ENCODE measurements at places on chromosomes 2 and 18.

DNA sequence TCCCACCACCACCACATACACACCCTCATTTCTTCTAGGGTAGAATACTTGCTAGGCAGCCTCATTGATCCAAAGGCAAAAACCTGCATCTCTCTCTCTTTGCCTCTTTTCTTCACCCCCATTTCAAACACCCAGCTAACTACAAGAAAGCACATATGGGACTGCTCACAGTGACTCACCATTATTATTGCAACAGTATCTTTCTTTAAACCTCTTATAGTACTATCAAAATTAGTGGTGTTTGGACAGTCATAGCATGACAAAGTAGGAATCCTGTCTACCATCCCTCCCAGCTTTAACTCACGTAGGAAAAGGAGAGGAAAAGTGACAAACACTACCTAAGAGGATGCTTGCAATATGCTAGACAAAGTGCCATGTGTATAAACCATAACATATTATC is 422.5 kb upstream of the CRIM1 start:
- no peak for DNase-seq

DNA sequence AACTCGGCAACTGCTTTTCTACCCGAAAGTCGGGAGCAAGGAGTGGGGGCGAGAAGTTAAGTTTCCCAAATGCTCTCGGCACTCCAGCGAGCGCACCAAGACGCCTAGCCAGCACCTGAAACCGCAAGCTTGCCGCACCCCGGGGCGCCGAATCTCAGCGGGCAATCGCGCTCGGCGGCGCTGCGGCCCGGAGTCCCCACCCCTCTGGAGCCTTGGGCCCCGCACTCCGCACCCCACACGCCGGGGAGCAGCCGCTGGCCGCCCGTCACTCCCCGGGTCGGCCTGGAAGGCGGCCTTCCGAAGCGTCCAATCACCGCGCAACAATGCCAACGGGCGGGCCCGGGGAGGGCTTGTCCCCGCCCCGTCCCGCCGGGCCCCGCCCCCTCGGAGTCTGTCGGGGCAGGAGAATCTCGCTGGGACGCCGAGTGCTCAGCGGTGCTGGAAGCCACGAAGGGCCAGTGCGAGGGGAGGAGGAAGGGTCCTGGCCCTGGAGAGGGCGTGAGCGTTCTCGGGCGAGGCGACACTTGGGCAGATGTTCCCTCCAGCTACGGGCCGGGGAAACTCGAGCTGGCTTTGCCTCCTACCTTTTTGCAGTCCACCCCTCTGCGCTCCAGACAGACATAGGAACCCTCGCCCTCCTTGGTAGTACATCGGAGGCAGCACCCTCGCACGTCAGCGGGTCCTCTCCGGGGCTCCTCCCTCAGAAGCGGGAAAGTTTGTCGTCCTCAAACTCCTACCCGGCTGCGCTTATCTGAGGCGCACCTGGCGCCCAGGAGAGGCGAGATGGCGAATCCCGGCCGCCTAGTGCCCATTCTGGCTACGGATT is 1.1 kb upstream of the ZBTB7C start:
- peak; percentile 20 for DNase-seq

- no peak for DNase-seq
Observed at GRCh38 chr2:28054916-28055315, 164.4 kb downstream of the BABAM2 start.

DNA sequence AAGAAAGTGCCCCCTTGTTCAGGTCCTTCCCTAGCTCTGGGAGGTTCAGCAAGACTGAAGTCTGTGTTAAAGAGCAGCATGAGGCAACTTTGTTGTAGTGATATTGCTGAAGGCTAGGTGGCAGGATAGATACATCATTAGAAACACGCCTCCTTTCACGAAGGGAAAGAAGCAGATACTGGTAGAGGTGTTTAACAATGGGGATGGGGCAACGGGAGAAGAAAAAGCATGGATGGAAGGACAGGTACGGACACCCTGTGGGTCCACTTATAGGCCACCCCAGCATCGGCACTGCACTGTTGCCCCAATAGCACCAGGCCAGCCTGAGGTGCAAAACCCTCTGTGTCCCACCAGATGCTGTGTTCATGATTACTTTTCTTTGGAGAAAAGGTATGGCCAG is 3.5 kb upstream of the IGFBP5 start:
- DNase-seq = no peak

DNA sequence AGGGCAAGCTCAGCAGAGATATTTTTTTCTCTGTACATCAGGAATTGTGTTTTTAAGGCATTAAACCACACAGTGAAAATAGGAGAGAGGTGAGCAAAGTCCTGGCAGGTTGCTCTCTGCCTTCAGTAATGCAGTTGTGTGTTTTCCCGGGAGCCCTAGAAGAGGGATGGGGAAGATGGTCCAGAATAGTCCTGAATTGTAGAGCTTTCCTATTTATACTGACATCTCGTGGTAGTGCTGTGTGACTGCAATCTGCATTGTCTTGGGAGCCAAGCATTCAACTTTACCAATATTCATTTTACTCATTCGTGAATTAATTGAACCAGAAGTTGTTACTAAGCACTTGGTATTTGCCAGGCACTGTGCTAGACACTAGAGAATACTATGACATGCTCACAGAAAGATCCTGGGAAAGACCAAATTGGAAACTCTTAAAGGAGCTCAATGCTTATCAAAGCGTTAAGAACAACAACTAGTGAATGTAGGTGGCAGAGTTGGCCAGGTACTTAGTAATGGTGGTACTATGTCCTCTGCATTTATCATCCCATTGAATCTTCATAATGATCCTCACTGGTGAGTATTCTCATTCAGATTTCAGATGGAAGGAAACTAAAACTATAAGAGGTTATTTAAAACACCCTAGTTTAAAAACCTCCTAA is 214.6 kb downstream of the TRIB2 start:
- peak; percentile 34 for DNase-seq

DNA sequence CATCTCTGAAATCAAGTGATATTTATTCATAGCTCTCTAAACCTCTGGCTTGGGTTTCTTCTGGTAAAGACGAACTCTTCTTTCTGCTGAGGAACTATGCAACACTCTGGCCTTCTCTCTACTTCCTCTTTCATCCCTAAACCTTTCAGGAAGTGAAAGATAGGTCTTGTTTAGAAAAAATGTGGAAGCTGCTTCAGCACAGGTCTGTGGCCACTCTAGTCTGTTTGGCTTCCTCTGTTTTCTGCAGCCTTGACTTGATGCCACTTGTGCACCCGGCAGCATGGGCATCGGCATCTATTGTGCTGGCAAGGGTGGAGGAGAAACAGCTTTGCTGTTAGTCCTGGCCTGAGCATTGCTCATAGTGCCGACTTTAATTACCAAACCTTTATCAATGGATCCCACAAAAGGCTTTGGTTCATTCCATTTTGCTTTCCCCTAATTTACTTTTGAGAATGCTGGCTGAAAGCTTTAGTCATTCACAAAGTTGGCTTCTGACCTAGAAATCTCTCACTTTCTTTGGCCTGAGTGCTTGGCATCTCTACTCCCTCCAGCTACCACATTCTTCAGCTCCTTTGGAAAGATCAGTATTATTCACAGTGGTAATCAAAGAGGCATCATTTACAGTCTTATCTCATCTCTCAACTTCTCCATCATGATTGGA is 32.0 kb upstream of the GPR39 start:
- DNase-seq = no peak

- DNase-seq = no peak
Observed at GRCh38 chr18:24657444-24657842, 197.0 kb downstream of the HRH4 start.

DNA sequence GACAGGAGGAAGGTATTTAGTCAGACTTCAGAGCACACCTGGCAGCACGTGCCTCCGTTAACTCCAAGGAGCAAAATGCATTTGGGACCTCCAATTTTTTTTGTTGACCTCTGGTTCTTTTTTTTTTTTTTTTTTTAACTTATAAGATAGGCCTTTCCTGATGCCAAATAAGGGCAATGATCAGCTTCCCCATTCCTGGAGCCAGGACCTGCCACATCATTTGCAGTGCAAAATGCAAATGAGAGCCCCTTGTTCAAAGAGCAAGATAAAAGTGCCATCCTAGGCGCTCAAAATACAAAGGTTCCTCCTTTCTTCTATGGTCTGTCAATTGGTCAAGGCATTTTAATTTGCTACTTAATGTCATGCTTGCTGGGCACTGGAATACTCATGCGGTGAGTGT is 133.2 kb upstream of the REV1 start:
- DNase-seq = no peak

- DNase-seq = no peak
Observed at GRCh38 chr2:159136391-159136790, 150.1 kb downstream of the WDSUB1 start.

DNA sequence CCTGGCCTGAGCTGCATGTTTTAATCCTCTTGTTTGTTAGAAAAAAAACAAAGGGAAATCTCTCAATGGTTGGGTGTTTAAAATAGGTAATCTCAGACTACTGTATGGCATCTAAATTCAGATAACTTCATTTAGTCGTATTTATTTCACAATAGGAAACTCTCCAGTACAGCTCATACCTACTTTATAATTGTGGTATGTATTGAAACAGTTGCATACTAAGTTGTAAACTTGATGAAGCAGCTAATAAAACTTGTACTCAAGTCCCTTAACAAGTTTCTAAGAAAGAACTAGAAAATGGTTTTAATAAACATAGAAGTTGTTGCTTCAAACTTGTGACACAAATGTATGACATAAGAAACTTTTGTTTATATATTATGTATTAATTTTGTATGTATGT is 334.5 kb downstream of the PTPRM start:
- DNase-seq = no peak

GRCh38 chr2:189056200-189057106 is 82.3 kb downstream of the COL3A1 start:
- DNase-seq = no peak

GRCh38 chr2:197601726-197602125 is 73.7 kb downstream of the RFTN2 start:
- no peak for DNase-seq

DNA sequence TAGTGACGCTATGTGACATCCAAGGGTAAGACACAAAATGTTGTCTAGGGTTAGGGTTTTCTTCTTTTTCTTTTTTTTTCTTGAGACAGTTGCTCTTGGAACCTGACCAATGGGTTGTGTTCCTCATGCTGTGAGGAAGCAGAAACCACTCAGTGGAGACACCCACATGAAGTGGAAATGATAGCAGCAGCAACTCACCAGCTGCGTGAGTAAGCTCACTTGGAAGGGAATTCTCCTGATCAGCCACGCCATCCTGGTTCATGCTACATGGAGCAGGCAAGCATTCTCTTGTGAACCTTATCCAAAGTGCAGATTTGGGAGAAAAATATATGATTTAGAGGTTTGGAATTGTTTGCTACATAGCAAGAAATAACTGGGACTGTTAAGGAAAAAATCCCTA is 863.7 kb downstream of the EPHA4 start:
- no peak for DNase-seq

DNA sequence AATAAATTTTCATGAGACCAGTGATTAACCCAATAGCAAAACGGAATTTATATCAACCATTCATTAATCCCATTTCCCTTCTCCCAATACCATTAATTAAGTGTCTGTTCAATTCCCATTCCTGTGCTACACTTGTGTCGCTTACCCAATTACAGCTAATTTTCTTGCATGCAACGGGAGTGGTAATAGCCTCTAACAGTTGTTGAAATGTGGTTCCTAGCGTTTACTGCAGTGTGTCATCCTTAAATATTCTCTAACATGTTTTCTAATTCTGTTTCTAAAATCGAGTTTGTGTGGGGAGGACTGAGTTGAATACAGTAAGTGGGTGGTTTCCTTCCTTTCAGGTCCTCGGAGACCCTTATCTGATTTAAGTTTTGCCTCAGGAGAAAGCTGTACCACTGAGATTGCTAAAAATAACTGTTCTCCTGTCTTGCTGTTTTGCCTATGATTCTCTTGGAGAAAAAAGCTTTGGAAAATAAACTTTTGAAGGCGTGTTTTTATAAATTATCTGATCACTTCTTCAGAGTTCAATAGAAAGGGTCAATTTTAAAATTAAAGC is 59.3 kb upstream of the LRRTM1 start:
- no peak for DNase-seq

GRCh38 chr2:146317959-146318358 is 1526.9 kb upstream of the ACVR2A start:
- no peak for DNase-seq

- DNase-seq = no peak
Observed at GRCh38 chr18:10919851-10920250, 229.5 kb downstream of the PIEZO2 start.

GRCh38 chr2:229909090-229909489 is 12.7 kb downstream of the TRIP12 start:
- DNase-seq = no peak

GRCh38 chr2:168490015-168490874 is 34.2 kb downstream of the CERS6 start:
- peak; percentile 64 for DNase-seq

DNA sequence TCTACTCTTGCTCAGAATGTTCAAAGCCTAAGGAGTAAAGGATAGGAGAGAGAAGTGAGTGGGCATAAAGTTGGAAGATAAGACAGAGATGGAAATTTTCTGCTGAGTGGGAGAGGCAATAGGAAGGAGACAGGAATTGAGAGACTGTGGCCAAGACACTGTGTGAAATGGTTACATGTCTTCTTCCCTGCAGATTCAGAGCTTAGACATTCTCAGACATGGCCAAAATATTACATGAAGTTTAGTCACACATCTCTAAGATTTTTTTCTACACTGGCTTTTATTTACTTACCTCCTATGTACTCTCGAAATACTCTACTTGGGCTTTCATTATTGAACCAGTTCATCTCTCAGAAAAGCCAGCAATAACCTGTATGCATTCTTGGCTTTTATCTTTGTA is 363.0 kb upstream of the FANCL start:
- no peak for DNase-seq

GRCh38 chr18:79200546-79201268 is 131.5 kb downstream of the ATP9B start:
- no peak for DNase-seq

- DNase-seq = no peak
Observed at GRCh38 chr2:132943829-132944228, 273.8 kb upstream of the LYPD1 start.

DNA sequence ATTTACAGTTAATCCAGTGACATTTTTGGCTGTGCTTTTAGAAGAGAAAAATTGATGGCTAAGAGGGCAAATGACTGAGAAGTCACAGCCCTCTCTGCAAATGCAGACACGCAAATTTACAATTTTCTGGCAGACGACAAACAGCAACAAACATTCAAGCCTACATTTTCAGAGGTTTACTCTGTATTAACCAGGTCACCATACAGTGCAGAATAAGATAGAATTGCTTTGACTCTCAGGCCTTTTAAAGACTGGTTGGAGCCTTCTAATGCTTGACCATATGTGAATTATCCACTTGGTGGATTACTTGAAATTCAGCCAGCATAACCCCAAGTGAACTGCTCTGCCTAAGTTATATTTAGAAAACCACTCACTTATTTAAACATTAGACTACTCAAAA is 280.9 kb upstream of the STON1 start:
- no peak for DNase-seq

Data from naive thymus-derived CD8-positive, alpha-beta T cell (primary cell).